ENCODE measurements at places on chromosomes 13 and 19.
A peak's percentile ranks its signal among the peaks of the same experiment; 100 is the strongest.

DNA sequence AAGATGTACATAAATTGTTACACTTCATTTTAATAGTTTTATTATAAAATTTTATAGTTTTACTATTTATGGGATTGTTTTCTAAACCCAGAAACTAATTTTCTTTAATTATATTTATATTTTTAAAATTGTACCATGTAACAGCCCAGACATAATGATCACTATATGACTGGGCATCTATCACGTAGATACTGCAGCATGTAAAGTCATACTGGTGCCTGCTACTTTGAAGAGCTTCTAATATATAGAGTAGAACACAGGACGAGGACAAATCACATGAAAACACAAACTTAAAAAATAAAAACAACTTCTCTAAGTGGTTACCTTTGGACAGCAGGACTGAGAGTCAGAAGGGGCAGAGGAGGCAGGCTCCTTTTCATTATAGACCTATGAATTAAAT, 5.3 kb downstream of the ELF1 start:
- no peak for DNase-seq

DNA sequence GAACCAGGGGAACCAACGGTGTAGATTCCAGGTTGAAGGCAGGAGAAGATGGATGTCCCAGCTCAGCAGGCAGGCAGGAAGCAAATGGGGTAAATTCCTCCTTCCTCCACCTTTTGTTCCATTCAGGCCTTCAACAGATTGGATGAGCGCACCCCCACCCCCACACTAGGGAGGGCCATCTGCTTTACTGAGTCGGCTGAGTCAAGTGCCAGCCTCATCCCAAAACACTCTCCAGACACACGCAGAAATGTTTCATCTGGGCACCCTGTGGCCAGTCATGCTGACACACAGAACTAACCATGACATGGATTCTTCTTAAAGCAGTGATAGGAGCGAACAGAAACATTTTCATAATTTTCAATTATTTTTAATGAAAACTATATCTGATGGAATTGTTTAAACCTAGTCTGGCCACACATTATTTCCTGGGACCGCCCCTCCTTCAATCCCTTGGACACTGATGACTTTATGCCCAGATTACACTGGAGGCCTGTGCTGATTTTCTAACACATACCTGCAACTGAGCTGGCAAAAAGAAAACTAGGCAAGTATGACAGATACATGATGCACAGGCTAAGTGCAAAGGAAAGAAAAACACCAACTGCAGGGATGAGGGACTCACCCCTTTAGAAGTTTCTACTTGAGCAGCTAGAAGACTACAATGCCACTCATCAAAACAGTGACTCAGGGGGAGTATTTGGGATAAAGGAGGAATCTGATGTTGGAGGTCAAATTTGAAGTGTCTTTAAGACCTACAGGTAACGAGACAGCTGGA, 154.2 kb downstream of the TNFRSF19 start:
- DNase-seq, result peak; percentile 73

- no peak for DNase-seq
These were observed at the start of gene CD37 for GRCh38 chr19:49335071-49335783. Gene CD37 (plus strand): TSS chr19:49335406. CDS start chr19:49335541, 135 bp downstream.

- no peak for DNase-seq
These were observed 19.6 kb upstream of the ZFP14 start for GRCh38 chr19:36398571-36398970.

DNA sequence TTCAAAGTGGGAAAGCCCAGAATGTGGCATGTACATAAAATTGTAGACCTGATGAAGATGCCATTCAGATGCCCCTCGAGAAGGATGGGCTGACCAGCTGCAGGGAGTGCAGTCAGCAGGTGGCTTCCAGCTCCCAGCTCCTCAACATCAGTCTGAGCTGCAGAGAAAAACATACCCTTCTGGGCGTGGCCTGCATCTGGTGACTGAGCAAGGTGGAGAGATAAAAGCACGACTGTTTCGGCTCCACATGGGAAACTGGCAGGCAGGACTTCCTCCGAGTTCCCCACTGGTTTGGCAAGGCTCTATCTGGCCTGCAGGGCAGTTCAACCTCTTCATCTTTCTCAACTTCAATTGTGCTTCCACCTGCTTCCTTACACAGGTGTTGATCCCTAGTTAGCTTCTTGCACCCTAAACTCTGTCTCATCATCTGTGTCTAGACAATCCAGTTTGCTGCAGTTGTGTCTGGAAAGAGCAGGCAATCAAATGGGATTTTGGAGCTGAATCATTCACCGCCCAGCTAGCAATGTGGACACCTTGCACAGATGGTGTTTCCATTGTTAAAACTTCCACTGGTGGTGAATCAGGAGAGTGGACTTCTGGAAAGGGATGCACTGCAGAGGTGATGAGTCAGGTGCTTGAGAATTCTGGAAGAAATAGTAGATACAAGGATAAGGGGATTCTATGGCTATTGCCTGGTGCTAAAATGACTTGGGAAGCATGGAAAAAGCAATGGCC, 56.8 kb downstream of the POLR1D start:
- DNase-seq, result no peak

DNA sequence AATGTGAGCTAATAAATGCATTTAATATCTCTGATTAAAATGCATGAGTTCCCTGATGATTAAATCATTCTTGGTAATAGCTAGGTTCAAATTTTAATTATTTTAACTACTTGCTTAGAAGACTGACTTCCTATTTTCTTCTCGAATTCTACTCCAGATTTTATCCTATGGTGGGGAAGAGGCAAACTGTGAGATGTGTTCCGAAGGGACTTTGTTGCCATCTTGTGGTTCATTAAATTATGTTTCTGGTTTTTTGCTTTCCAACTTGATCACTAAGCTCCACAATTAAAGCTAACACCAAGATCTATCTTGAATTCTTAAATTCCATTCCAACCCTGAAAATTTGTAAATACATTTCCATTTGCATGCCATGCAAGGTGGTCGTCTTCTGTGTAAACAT, 538.4 kb upstream of the PCDH20 start:
- peak; percentile 43 for DNase-seq

GRCh38 chr13:75384879-75385707, 96.9 kb downstream of the TBC1D4 start:
- DNase-seq, result peak; percentile 63

- DNase-seq, result no peak
These were observed 28.8 kb downstream of the DPRX start for GRCh38 chr19:53660584-53660983.

DNA sequence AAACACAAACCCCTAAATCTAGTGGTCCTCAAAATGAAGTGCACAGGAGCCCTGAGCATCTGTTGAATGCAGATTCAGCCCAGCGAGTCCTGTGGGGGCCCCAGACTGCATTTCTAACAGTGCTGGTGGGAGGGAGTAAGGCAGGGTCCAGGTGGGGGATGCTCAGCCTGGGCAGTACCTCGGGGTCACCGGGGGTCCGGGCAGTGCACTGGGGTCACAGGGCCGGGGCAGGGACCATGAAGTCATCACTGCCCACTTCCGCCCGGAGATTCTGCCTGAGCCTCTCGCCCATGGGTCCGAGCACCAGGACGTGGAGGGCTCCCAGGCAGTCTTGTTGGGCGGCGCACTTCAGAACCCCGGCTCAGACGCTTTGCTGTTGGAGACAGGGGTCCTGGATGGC, 838 bp upstream of the ATP4B start:
- DNase-seq, result no peak

- no peak for DNase-seq
These were observed 507 bp downstream of the MARCHF2 start for GRCh38 chr19:8413629-8413995.

DNA sequence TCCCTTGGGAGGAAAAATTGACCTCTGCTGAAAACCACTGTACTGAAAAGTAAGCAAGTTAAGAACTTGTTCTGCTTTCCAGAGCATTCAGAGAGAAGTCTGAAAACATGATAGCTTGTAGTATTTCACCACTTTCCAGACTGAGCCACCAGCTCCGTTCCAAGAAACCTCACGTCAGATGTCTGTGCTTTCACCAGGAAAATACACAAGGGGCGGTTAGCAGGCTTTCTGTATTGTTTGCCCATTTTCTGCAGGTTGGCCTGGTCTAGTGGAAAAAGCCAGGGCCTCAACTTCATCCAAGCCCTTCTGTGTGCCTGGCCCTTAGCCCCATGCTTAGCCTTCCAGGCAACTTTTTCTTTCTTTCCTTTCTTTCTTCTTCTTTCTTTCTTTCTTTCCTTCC, 36.4 kb downstream of the RXFP2 start:
- no peak for DNase-seq

- no peak for DNase-seq
These were observed 5.5 kb downstream of the SACS start for GRCh38 chr13:23427881-23428528.

- DNase-seq, result peak; percentile 81
These were observed 6.6 kb downstream of the ISOC2 start for GRCh38 chr19:55454787-55455243.

DNA sequence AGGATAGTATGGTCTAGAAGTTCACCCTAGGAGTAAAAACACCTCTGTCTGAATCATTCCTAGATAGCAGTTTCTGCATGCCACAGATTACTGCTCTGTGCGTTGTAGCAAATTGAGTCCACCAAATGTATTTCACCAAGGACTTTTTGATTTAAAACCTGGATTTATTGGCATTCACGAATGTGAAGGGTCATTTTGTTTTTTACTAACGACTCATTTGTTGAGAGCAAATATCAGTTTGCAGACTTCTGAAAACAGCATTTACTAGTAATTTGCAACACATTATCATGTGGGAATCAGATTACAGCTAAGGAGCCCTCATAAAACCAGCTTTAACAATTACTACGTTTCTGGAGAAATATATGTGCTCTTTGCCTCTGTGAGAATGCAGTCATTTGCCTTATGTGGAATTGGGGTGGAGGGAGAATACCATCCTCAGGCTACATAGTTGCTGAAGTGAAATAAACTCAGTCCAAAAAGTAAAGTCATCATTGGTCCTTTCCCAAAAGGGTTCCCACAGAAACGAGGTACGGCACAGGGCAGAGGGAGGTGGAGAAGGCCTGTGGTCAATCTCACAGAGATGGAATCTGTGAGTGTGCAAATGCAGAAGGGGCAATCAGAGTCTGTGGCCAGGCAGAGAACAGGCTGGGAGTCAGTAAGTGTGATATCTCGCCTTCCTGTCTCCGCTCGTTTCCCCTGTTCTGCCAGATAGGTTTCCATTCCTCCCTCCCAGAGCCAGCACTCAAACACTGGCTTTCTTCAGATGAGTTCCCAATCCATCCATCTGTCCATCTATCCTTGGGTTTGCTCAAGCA, 63.1 kb downstream of the DLEU7 start:
- DNase-seq, result no peak

GRCh38 chr13:113464476-113464875, 11.2 kb upstream of the ADPRHL1 start:
- DNase-seq, result no peak

- DNase-seq, result no peak
These were observed 162.7 kb downstream of the KLF12 start for GRCh38 chr13:73971481-73971880.

DNA sequence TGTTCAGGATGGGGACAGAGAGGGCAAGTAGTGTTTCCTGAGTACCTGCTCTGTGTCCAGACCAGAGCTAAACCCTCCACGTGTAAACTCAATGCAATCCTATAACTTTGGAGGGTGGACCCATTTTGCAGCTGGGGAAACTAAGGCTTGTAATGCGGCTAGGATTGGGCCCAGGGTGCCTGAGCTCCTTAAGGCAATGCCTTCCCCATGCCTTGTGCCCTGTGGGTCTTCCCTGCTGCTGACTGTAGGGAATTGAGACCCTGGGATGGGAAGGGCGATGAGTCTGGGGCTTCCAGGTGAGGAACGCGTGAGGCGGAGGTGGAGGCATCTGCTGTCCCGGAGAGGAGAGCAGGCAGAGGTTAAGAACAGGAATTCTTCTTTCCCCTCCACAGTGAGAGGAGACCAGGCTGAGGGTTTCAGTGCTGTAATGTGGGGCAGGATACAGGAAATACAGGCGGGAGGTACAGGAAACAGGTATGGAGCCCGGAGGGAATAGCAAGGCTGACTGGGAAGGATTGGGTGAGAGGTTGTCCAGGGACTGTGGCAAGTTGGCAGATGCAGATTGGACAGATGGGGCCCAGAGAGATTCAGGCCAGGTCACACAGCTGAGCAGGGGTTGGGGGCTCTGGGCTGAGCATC, 19.2 kb downstream of the SLC27A1 start:
- no peak for DNase-seq

DNA sequence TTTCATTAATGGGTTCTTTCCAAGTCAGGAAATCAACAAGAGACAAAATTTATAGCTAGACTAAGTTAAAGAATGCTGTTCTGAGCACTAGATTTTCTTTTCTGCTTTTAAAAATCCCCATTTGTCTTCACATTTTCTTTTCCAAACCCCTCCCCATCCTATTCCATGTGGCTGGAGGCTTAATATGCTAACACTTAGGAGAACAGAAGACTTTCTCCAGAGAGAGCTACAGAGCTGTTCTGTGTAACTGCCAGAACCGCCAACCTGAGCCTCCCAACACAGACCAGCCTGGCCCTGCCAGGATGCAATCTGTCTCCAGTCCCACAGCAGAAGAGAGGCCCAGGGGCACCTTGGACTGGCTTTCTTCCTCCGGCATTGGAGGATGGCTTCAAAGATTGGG, 264.1 kb downstream of the NDFIP2 start:
- no peak for DNase-seq

DNA sequence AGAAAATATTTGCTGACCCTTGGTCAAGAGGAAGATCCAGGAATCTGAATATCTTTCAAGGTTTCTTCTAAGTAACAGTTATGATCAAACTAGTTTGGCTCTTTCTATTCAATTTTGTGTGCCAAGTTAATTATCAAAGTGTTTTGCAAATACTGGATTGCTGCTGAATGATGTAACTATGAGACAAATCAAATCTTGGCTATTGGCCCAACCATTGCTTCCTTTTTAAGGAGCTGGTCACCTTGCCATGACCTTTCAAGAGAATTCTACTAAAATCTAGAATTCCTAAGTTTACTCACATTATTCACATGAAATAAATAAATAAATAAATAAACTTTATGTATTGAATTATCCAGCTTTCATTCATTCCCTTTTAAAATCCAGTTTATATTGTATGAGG, 371.8 kb downstream of the SLITRK6 start:
- DNase-seq, result no peak

DNA sequence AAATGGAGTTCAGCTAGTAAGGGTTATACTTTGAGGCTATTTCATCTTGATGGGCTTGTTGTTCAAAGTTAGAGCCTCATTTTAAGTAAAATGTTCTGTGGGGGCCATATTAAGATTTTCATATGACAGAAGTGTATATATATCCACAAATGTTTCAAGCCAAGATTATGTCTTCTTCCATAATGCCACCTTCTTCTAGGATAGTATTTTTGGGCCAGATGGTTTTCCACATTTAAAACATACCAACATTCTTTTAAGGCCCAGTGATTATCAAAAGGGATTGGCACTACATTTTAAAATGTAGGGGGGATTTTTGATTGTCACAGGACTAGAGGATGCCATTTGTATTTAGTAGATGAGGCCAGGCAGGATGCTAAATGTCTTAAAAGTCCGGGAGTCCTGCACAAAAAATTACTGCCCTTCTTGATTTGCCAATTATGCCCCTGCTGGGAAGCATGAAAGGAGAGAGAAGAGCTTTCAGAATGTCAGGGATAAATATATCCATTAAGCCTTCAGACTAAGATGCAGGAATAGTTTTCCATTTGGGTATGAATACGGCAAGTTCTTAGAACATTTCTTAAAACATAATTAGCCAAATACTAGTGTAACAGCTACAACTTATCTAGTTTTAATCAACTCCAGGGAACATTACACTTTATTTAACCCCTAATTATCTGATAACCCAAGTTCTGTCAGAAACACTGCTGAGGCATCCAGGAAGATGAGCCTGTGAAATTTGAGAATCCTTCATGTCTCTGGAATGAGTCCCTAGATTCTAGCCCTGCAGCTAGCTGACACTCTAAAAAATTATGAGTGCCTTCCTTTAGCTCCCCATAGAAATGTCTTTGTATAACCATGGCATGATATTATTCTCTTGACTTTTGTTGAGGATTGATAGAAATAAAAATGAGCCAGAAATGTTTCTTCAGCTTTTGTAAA, 34.0 kb downstream of the ITM2B start:
- DNase-seq, result no peak
